Inflammatory macrophage treated with lipopolysaccharide for 4 hours (primary cell): ENCODE measurements at places on chromosomes 4 and X.

DNA sequence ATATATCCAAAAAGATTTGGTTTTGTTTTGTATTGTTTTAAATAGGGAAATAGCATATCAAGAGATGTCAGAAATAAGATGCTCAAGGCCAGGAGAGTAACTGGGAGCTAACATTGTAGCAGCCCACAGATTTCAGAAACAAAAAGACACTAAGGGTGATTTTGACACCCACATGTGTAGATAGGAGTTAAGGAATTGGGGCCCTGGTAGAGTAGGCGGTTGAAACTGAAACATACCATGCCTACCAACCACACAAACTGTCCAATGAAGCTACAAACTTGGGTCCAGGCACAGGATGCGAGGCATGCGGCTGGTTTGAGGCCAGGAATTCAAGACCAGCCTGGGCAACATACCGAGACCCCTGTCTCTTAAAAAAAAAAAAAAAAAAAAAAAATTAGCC is 6.3 kb upstream of the HSPA4L start:
- DNase-seq = no peak

- DNase-seq = no peak
These were observed 84.6 kb upstream of the TRIM2 start for GRCh38 chr4:153119626-153120025.

DNA sequence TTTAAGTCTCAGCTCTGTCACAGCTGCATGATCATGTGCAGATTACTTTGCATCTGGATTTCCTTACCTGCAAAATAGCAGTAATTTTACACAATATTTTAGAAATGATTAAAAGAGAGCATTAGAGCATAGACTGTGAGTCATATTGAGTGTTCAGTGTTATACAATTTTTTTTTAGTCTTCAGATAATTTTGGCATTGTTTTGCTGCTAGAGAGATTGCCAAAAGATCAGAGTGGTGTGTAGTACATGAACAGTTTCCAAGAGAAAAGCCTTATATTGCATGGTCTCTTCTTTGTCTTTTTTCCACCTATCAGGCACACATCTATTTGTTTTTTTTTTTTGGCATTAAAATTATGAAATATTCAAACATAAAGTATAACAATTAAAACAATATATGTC is 209.6 kb upstream of the TLL1 start:
- no peak for DNase-seq

GRCh38 chr4:167890226-167890625 is 202.1 kb upstream of the ANXA10 start:
- DNase-seq = no peak

- peak; percentile 99 for DNase-seq
These were observed 159.6 kb downstream of the TET2 start for GRCh38 chr4:105306158-105306781.

- DNase-seq = peak; percentile 76
These were observed 193.5 kb upstream of the C1QTNF7 start for GRCh38 chr4:15234116-15234855.

- peak; percentile 1 for DNase-seq
These were observed 97.8 kb upstream of the ANK2 start for GRCh38 chr4:112951362-112952312.

- no peak for DNase-seq
These were observed 4.5 kb upstream of the GRSF1 start for GRCh38 chr4:70844180-70844579.

DNA sequence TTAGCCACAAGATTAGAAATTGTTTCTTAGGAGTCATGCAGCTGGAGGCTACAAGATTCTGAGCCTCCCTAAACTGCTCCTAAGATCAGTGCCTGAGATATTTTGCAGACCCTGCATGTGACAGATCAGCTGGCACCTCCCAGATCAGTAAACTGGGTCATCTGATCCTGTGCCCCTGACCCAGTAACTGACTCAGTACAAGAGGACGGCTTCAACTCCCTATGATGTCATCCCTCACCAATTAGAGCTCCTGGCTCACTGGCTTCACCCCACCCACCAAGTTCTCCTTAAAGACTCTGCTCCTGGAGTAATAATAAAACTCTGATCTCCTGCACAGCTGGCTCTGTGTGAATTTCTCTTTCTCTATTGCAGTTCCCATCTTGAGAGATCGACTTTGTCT is 45.4 kb upstream of the PNPLA4 start:
- no peak for DNase-seq

DNA sequence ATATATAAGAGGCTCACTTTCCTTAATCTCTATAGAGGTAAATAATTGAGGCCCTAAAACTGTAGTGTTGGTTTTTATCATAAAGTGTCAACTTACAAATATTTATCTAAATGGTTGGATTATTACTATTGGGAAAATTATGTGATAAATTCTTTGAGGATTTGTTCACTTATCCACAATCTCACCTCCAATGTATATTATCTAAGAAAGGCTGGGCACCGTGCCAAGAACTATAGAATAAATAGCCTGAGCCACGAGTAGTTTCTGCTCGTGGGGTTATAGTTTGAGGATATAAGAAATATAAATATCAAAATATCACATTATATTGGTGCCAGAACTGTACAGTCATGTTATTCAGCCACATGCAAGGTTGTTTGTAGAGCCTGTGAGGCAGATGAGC is 177.9 kb downstream of the VEGFC start:
- DNase-seq = no peak

- DNase-seq = no peak
These were observed 2.4 kb downstream of the SORBS2 start for GRCh38 chr4:185809533-185810071.

DNA sequence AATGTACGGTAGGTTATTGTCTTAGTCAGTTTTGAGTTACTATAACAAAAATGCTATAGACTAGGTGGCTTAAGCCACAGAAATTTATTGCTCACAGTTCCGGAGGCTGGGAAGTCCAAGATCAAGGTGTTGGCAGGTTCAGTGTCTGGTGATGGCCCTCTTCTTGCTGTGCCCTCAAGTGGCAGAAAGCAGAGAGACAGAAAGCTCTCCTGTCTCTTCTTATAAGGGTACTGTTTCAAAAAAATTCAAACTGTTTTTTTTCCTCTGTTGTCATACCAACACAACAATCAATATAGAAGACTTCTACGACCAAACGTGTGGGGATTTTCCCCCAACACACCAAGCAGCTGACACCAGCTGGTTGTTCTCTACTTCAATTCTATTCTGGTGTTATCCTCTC is 53.4 kb downstream of the ADGRG4 start:
- no peak for DNase-seq

- DNase-seq = peak; percentile 80
These were observed 733.3 kb downstream of the RPA4 start for GRCh38 chrX:97616883-97617530.

DNA sequence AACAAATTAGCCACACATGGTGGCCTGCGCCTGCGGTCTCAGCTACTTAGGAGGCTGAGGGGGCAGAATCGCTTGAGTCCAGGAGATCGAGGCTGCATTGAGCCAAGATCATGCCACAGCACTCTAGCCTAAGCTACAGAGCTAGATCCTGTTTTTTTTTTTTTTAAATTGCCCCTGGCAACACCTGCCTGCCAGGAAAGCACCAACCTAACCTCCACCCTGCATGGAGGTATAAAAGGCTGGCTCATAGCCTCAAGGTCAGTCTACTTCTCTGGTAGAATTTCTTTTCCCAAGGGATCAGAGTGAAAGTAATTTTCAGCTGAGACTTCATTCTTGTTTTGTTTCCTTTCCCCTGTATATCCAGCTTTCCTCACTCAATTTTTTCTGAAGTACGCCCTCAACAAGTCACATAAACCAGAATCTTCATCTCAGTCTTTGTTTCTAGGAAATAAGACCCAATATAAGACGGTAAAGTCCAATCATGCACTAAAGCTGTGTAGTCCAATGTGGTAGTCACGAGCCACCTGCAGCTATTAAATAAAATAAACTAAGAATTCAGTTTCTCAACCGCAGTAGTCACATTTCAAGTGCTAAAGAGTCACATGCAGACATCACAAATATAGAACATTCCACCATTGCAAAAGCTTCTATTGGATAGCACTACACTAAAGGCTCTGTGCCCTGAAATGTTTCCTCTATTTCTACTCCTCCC is 113.3 kb downstream of the HPGD start:
- no peak for DNase-seq

- no peak for DNase-seq
These were observed 9.1 kb downstream of the RPGR start for GRCh38 chrX:38318196-38318595.

DNA sequence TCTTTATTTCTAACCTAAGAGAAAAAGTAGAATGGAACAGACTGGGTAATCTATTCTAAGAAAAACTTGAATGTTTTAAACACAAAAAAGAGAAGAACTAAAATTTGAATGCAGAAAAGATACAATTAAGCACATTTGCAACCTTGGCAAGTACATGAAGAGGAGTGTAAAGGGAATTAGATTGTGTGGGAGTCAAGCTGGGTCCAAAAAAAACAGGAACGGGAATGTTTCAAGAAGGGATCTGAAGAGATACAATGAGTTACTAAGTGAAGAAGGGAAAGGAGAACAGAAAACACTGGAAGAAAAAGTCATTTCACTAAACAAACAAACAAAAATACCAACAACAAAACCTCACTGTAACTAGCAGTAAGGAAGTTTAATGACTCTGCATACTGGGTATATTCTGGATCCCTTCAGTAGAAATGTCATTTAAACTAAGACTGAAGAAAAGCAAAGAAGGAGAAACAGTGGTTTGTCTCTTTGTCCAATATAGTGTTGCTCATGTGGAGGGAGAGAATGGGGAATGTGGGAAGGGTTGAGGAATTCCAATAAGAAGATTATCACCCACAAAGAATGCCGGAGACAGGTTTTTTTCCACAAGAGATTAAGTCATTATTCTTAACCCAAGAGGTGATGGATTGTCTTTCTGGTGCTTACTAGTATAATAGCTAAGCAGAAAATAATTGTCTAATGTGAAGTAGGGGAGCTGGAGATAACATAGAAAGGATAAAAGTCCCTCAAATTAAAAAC is 50.4 kb upstream of the PTPN13 start:
- no peak for DNase-seq

- DNase-seq = peak; percentile 48
These were observed 157.1 kb upstream of the LNX1 start for GRCh38 chr4:53748328-53748772.

DNA sequence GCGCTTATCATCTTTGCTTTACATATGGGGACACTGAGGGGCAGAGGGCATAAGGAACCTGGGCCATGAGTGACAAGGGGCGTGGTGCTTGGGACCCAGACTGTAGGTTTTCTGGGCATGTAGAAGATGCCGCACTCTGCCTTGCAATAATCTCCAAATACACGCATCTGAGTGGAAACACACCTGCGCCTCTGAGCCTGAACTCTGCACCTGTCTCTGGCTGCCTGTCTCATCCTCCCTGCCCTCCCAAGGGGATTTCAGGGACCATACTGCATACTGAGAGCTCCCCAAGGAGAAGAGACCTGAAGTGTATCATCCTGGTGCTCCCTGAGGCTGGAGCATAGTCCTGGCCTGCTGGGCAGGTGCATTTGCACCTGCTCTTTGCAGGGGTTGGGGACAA is 34.7 kb upstream of the ASMTL start:
- DNase-seq = no peak

DNA sequence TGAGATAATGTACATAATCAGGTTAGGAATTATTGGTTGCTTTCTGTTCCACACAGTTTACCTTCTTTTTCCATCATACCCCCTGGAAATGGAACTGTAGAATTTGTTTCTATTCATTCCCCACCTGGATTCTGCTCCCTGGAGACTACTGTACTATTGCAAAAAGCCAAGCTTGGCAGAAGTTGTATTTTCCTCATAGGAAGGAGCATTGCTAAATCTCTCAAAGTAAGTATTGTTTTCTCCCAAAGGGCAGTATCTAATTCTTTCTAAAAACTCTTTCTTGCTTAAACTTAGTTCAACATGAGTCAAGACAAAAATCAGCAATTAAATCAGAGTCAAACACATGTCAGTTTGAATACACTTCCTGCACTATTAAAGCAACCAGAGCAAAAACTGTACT is 136.2 kb downstream of the CDS1 start:
- no peak for DNase-seq

DNA sequence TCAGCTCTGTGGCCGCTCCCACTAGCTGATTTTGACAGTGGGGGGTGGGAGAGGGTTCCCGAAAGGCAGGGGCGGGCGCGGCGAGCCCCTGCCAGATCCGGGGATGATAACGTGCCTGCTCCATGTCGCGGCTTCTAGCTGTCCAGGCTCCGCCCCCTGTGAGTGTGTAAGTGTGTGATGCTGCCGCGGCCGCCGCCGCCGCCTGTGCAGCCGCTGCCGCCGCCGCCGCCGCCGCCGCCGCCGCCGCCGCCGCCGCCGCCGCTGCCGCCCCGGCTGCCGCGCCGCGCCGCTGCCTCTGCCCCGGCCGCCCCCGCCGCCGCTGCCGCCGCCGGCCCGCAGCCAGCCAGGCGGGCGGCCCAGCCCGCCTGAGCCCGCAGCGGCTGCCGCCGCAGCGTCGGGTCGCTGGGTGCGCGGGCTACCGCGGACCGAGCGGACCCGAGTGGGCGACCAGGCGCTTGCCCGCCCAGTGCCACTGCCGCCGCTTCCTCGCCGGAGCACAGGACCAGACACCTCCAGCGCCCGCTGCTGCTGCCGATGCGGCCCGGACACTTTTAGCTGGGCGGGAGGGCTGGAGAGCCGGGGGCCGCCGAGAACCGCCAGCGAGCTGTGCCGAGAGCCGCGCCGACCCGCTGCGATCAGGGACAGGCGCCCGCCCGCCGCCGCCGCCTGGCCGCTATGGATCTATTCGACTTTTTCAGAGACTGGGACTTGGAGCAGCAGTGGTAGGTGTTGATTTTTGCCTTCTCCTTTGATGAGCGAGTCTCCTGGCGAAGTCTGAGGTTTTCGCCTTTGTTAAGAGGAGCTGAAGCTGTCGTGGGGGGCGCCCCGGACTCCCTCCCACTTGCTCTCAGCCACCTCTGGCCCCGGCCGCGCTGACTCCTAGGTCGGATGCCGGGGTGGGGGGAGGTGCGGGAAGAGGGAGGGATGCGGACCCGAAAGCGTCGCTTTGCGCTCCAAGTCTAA is at the start of gene AFF2:
AFF2 (plus strand) TSS at position 195 of the 963 bp plus-strand sequence; CDS start at position 676, 481 bp downstream.
- peak; percentile 19 for DNase-seq

DNA sequence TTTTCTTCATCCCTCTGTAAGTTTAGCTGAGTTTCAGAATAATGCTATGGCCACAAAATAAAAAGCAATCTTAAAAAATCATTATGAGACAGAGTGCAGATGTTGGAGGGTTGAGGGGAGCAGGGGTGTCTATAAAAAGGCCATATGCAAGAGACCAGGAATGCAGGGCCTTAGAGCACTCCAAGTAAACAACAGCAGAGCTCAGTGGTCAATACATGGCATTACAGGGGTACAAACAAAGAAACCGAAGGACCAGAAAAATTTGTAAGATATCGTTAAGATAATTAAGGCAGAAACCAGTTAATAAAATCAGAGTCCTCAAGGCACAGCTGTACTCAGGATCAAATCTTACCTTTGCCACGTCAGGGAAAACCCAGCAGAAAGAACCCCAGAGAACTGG is 28.4 kb upstream of the NDST3 start:
- no peak for DNase-seq

DNA sequence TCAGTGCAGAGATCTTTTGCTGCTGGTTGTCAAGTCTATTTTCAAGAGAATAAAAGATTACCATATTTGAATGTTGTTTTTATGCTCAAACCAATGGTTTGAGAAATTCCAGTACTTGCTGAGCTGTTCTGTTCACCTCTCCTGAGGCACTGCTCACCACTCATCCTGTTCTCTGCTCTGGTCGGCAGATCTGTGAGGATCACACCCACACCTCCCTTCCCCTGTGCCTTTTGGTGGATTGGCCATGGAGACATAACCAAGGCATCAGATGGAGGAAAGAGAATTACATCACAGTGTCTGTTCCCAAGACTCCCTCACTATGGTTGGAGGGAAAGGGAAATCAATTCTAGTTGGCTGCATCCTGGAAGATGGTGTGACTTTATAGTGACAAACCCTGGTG is 391.6 kb downstream of the ARHGAP24 start:
- DNase-seq = no peak
